ENCODE measurements at places on chromosomes 4 and X. TPM values are rescaled to one million over a fixed set of nuclear protein-coding genes. Genes with fewer than 3 reads are reported as not detected.

CD38 gene
- total RNA-seq: 8.5 TPM

DNA sequence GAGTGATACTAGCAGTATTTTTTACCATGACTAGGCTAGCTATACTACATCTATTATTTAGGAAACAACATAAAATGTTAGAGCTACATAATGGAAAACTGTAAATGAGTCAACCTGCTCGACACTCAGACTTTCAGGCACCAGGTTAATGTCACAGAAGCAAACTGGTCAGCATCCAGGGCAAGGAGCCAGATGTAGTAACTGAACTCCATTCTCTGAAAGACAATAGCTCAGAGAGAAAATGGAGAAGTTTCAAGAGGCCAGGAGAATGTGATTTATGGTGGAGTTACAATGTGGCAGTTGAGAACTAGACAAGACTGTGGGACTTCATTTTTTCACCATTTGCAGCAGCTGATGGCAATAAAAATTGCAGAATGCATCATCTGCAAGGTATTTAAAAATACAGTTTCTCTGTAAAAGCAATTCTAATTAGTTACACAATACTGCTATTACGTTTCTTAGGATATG, 342.7 kb upstream of the PABPC4L start:
- no peak overlapping the region for H3K27ac ChIP-seq
- H3K4me3 ChIP-seq: no peak overlapping the region
- H3K36me3 ChIP-seq: no peaks in the 10 kb centered on the region

- no peaks in the 10 kb centered on the region for H3K36me3 ChIP-seq
- no peak overlapping the region for H3K27ac ChIP-seq
- DNase-seq: no peak
- no peak overlapping the region for H3K4me3 ChIP-seq
- no peaks in the 10 kb centered on the region for H3K27me3 ChIP-seq
- peaks cover 5% of the 10 kb centered on the region for H3K4me1 ChIP-seq
Measured at GRCh38 chrX:96707804-96708203, 23.2 kb downstream of the DIAPH2 start.

- H3K27me3 ChIP-seq: no peaks in the 10 kb centered on the region
- DNase-seq: no peak
- no peaks in the 10 kb centered on the region for H3K36me3 ChIP-seq
- no peak overlapping the region for H3K4me3 ChIP-seq
- H3K4me1 ChIP-seq: no peaks in the 10 kb centered on the region
Measured at GRCh38 chrX:118536687-118537461, 41.3 kb downstream of the DOCK11 start.

DNA sequence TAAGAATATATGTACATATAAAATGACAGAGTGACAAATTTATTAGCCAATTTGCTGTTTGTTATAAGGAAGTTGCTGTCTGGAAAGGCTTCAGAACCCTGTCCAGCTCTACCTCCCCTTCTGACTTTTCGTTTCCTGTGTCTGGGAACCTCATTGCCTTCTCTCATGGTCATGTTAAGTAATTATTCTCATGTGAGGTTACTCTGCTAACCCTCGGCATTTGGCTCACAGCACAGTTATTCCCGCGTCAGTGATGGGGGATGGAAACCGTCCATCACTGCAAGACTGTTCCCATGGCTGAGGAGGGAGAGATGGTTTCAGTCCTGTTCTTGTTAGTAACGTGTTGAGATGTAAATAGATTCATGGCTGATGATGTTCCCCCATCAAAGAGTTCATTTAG, 11.9 kb downstream of the EDNRA start:
- DNase-seq: no peak
- peak overlapping the region; percentile 26 for H3K27ac ChIP-seq
- no peaks in the 10 kb centered on the region for H3K36me3 ChIP-seq
- H3K27me3 ChIP-seq: no peaks in the 10 kb centered on the region

DNA sequence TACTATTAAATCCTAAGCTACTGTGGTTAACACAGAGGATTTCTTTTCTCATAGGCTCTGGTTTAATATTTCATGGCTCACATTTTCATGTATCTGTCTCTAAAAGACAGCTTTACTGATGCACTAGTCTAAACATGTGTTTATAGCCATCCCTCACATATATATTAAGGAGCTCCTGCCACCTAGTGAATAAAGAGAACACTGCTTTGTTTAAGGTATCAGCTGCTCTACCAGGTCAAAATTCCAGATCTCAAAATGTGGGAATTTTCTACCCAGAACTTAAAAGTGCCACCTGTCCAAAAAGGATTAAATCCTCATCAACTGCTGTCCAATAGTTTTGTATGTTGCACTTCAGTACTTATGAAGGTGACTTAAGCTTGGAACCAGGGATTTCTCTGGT, 188.5 kb upstream of the TEX13C start:
- no peak overlapping the region for H3K4me3 ChIP-seq
- H3K36me3 ChIP-seq: no peaks in the 10 kb centered on the region

TMPRSS11B gene
- not detected for total RNA-seq

DYNLT3 gene
- 27.2 TPM for total RNA-seq

- no peaks in the 10 kb centered on the region for H3K36me3 ChIP-seq
- no peak overlapping the region for H3K4me3 ChIP-seq
Measured at GRCh38 chrX:101493225-101493624, 8.0 kb downstream of the ARMCX4 start.

POU4F2 gene
- not detected for total RNA-seq

Data from lower lobe of right lung (tissue), 2 donors.